Activated naive CD8-positive, alpha-beta T cell treated with anti-CD3 and anti-CD28 coated beads, Interleukin-2, amount 50 U/mL, for 16 hours (primary cell): ENCODE measurements at places on chromosomes 3 and 15.

GRCh38 chr15:43406189-43406588 lies 35.3 kb downstream of the TUBGCP4 start:
- DNase-seq = no peak

GRCh38 chr15:100973351-100974111 lies 54.4 kb downstream of the LRRK1 start:
- DNase-seq = no peak

DNA sequence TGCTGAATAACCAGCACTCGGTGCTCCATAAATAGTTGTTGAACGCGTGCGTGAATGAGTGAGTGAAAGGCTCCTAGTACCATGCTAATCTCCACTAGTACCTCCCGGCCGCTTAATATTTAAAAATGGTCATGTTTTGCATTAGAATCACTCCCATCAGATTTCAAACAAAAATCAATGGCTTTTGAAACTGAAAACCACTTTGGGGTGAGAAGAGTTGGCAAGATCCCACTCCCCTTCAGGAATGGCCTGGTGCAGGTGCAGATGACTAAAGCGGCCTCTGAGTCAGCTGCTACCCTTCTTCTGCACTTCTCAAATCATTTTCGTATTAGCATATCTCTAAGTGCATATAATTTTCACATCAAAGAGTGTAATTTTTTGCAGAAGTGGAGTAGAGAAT lies 425.3 kb upstream of the PROK2 start:
- no peak for DNase-seq

DNA sequence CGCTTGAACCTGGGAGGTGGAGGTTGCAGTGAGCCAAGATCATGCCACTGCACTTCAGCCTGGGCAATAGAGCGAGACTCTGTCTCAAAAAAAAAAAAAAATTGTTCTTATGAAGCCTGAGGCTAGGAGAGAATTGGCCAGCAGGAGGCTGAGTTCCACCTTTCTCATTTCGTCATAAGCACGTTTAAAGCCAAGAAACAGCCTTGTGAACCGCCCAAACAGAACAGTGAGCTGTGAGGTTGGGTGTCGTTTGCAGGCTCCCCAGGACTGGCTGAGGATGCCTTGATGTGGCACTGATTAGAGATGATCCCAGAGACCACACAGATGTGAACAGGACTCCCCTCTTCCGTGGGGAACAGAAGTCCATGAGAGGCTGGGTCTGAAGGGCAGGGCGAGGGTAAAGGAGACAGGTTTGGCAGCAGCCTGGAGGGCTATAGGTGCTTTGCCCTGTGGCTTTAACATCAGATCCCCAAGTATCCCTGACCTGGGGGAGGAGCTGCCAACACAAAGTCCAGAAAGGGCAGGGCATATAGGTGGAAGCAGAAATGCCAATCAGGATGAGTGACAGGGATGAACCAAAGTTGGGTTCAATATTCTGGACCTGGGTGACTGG lies 52.9 kb downstream of the CLEC3B start:
- DNase-seq = no peak
